ENCODE measurements at places on chromosomes 12 and 14. TPM values are rescaled to one million over a fixed set of nuclear protein-coding genes. Genes with fewer than 3 reads are reported as not detected.
A peak's percentile ranks its signal among the peaks of the same experiment; 100 is the strongest.

Gene CATSPERB
- not detected for total RNA-seq

GRCh38 chr14:71319666-71320065 is 412.4 kb downstream of the PCNX1 start:
- peak; percentile 23 for DNase-seq
- H3K27me3 ChIP-seq, result no peaks in the 10 kb centered on the region
- no peaks in the 10 kb centered on the region for H3K36me3 ChIP-seq
- H3K4me3 ChIP-seq, result peak overlapping the region; percentile 71

DNA sequence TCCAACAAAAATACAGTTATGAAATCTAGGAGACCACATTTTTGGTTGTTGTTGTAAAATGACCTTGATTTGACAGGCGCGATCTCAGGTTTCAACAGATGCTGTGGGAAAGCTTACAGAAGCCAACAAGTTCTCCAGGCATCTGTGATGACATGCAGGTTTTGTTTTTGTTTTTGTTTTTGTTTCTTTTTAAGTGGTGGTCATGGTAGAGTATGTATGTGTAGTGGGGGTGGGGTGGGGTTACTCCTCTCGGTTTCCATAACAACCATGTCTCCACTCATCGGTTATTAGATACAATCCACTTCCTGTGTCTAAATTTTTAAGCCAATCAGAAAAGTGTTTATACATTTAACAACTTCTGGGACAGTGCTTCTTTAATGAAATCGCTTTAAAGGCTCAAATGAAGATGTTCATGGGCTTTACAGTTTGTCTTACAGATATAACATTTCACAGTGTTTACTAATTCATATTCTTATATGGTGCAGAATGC is 199.9 kb upstream of the FOXN3 start:
- peak overlapping the region; percentile 93 for H3K4me3 ChIP-seq
- H3K27me3 ChIP-seq, result no peaks in the 10 kb centered on the region
- peak overlapping the region; percentile 79 for H3K27ac ChIP-seq
- H3K4me1 ChIP-seq, result peaks cover 42% of the 10 kb centered on the region

Gene MMP14
- total RNA-seq, result 91.8 TPM

- H3K27ac ChIP-seq, result no peak overlapping the region
- no peaks in the 10 kb centered on the region for H3K36me3 ChIP-seq
- H3K4me3 ChIP-seq, result no peak overlapping the region
- H3K27me3 ChIP-seq, result no peaks in the 10 kb centered on the region
- H3K4me1 ChIP-seq, result no peaks in the 10 kb centered on the region
Observed at GRCh38 chr14:34072921-34073320, 122.0 kb upstream of the EGLN3 start.

GRCh38 chr12:117047810-117048584 is 51.2 kb downstream of the TESC start:
- H3K4me1 ChIP-seq, result peaks cover 17% of the 10 kb centered on the region
- H3K36me3 ChIP-seq, result no peaks in the 10 kb centered on the region
- no peaks in the 10 kb centered on the region for H3K27me3 ChIP-seq
- no peak overlapping the region for H3K4me3 ChIP-seq
- no peak overlapping the region for H3K27ac ChIP-seq

DNA sequence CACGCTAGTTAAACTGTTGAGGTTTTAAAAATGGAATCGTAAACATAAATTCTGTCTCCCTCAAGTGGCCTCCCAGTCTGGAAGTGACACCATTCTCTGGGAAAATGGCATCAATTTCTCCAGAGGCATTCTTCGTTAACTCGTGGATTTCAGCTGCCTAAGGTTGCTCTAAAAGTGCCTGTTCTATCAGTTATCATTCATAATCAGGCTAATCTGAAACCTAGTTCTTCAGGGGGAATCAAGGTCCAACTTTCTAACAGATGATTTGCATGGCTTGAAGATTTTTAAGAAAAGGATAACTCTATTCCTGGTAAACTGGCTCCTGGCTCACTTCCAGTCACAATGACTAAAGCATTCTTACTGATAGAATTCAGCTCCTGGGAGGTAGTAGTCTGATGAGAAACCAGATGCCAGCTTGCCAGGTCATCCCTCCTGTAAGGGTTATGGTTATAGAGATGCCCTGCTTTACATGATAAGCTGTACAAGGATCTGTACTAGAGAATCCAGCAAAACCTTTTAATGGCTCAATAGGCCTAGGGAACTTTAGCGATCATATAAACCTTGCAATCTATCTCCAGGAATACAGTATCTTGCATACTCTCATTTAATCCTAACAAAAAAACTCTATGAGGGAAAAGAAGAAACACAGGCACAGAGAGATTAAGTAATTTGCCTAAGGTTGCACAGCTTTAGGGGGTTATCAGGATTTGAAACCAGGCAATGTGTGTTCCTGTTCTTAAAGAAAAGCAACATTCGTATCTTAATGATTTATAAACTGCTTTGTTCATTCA is 1.5 kb downstream of the L3HYPDH start:
- DNase-seq, result peak; percentile 76
- peaks cover 16% of the 10 kb centered on the region for H3K36me3 ChIP-seq
- peaks cover 29% of the 10 kb centered on the region for H3K4me1 ChIP-seq
- H3K27me3 ChIP-seq, result no peaks in the 10 kb centered on the region

Gene USP44
- total RNA-seq, result 2.8 TPM

Gene NEK9
- 77.1 TPM for total RNA-seq

- no peaks in the 10 kb centered on the region for H3K27me3 ChIP-seq
- H3K36me3 ChIP-seq, result no peaks in the 10 kb centered on the region
- no peak for DNase-seq
- no peak overlapping the region for H3K4me3 ChIP-seq
- peak overlapping the region; percentile 87 for H3K27ac ChIP-seq
Observed at GRCh38 chr12:123063535-123063934, 83.1 kb downstream of the ARL6IP4 start.

Gene DHRS2
- not detected for total RNA-seq

Gene ASIC1
- 0.79 TPM for total RNA-seq

GRCh38 chr12:57629897-57630471 is 3.0 kb downstream of the B4GALNT1 start:
- H3K27me3 ChIP-seq, result peaks cover 55% of the 10 kb centered on the region
- no peak overlapping the region for H3K4me3 ChIP-seq
- peaks cover 15% of the 10 kb centered on the region for H3K4me1 ChIP-seq

Gene GARIN6
- not detected for total RNA-seq

Gene YEATS4
- 57.9 TPM for total RNA-seq

Gene SUDS3
- total RNA-seq, result 66.8 TPM

Gene TIMM9
- total RNA-seq, result 30.3 TPM

DNA sequence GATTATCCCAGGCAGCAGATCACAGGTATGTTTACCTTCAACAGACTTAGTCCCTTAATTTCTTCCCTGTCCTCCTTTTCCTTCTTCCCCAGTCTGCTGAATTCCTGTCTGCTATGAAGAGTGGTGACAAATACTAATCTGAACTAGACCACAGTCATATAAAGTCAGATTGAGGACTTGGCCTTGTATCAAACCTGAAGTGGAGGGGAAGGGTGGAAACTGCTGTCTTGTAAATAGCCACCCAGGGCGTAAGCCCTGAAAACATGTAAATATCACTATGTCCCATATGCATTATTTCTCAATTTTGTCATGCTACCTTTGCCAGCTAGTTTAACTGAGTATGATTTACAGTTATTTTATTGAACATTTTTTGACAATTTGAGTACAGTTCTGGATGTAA is 368.0 kb downstream of the CCDC91 start:
- no peak for DNase-seq
- H3K27ac ChIP-seq, result no peak overlapping the region
- no peak overlapping the region for H3K4me3 ChIP-seq

Gene CLEC4C
- not detected for total RNA-seq

DNA sequence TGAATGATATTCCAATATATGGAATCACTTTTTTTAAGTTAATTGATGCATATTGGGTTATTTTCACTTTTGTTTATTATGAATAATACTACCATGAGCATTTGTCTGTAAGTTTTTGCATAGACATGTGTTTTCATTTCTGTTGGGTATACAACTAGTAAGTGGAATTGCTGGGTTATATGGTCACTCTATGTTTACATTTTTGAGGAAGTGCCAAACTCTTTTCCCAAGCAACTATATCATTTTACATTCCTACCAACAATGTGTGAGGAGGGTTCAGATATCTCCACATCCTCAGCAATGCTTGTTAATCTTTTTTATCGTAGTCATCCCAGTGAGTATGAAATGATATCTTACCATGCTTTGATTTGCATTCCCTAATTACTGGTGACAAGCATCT is 64.0 kb downstream of the MON2 start:
- no peaks in the 10 kb centered on the region for H3K36me3 ChIP-seq
- no peak overlapping the region for H3K4me3 ChIP-seq
- no peak for DNase-seq
- no peaks in the 10 kb centered on the region for H3K4me1 ChIP-seq
- H3K27me3 ChIP-seq, result no peaks in the 10 kb centered on the region

DNA sequence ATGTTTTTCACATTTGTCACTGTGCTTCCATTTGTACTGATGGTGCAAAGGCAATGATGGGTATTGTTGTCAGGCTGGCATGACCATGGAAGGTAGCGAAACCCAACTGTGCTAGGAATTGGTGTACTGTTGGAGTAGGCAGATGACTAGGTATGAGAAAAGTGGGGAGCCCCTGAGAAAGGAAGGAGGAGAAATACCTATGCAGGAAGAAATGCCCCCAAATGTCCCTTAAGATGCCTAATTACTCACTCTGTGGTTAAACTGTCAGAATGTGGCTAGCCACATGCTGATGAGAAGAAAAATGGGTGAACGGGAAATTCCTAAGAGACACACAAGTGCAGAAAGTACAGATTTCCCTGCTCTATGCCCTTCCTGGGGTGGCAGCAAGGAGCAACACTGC is 339.1 kb downstream of the TMEM132D start:
- H3K27me3 ChIP-seq, result no peaks in the 10 kb centered on the region
- DNase-seq, result no peak
- H3K4me1 ChIP-seq, result no peaks in the 10 kb centered on the region
- no peak overlapping the region for H3K4me3 ChIP-seq

DNA sequence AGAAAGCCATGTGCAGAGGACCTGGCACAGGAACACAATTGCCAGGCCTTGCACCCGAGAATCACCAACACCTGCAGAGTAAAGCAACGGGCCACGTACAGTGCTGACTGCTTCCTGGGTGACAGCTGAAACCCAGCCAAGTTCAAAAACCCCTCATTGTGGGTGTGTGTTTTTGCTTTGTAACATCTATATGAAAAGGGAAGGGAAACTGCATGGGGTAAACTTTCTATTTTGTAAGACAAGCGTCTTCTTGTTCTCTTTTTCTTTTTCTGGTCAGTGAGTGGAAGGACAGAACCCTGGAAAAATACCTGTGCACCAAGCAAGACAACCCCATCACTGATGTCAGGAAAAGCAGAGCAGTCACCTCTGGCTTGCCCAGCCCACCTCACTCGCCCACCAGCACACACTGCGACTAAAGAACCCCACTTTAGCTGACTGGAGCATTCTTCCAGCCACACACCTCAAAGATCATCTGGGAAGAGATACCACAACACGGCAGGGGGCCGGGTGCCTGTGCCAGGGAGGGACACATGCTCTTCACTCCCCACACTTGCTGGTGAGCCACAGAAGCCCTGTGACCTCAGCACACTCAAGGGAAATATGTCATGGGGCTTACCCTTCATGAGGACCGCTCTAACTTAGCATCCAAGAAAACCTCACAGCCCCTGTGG is 172.3 kb downstream of the NDUFA12 start:
- no peaks in the 10 kb centered on the region for H3K36me3 ChIP-seq
- DNase-seq, result no peak
- H3K4me1 ChIP-seq, result peaks cover 15% of the 10 kb centered on the region
- no peak overlapping the region for H3K27ac ChIP-seq
- no peaks in the 10 kb centered on the region for H3K27me3 ChIP-seq
- H3K4me3 ChIP-seq, result no peak overlapping the region

GRCh38 chr14:104294983-104295680 is 156.7 kb downstream of the KIF26A start:
- no peaks in the 10 kb centered on the region for H3K27me3 ChIP-seq
- no peaks in the 10 kb centered on the region for H3K4me1 ChIP-seq
- DNase-seq, result peak; percentile 0
- H3K27ac ChIP-seq, result no peak overlapping the region
- no peaks in the 10 kb centered on the region for H3K36me3 ChIP-seq

DNA sequence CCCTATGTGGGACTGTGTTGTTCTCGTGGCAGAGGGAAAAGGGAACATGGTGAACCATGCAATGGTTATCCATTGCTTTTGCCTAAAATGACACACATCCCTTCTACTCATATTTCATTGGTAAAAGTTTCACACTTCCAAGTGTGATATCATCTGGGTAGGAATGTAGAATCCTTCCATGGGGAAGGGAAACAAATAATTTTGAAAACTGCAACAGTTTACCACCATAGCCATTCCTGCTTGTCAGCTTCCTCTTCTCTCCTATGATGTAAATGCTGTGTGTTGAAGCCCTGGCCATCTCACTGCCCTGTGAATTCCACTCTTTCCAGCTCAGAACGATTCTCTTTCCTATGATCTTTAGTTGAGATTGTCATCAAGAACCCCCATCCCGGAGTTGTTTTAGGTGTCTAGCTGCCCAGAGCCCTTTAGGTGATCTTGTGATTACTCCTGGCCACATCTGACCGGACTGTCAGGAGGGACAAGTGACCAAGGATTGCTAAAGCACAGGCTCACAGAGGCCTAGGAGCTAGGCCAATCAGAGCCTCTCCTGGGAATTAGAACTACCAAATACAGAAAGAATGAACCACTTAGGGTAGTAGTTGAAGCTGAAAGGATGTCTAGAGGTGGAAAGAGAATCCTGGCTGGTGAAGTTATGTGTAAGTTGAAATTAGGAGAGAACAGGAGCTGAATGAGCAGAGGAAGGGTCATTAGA is 84.6 kb downstream of the VCPKMT start:
- DNase-seq, result no peak
- H3K27ac ChIP-seq, result no peak overlapping the region
- H3K4me1 ChIP-seq, result no peaks in the 10 kb centered on the region
- H3K4me3 ChIP-seq, result no peak overlapping the region
- H3K36me3 ChIP-seq, result no peaks in the 10 kb centered on the region
- H3K27me3 ChIP-seq, result no peaks in the 10 kb centered on the region

- no peaks in the 10 kb centered on the region for H3K27me3 ChIP-seq
- H3K4me1 ChIP-seq, result no peaks in the 10 kb centered on the region
- H3K4me3 ChIP-seq, result no peak overlapping the region
- no peak overlapping the region for H3K27ac ChIP-seq
- H3K36me3 ChIP-seq, result no peaks in the 10 kb centered on the region
- peak; percentile 68 for DNase-seq
Observed at GRCh38 chr12:105025890-105026289, 39.8 kb downstream of the NOPCHAP1 start.

Gene FKBP4
- total RNA-seq, result 29.8 TPM

Gene RNU6-8
- not detected for total RNA-seq

Gene PGF
- total RNA-seq, result 5.6 TPM

DNA sequence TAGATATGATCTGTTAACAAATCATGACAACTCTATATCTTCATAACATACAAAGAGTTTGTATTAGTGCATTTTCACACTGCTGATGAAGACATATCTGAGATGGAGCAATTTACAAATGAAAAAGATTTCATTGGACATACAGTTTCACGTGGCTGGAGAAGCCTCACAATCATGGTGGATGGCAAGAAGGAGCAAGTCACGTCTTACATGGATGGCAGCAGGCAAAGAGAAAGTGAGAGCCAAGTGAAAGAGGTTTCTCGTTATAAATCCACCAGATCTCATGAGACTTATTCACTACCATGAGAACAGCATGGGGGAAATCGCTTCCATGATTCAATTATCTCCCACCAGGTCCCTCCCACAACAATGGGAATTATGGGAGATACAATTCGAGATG is 157.6 kb downstream of the DUSP6 start:
- H3K4me3 ChIP-seq, result no peak overlapping the region
- H3K27me3 ChIP-seq, result no peaks in the 10 kb centered on the region
- no peaks in the 10 kb centered on the region for H3K36me3 ChIP-seq

Gene DTX1
- 20.0 TPM for total RNA-seq

Gene CLEC4D
- not detected for total RNA-seq

Gene FAM90A1
- total RNA-seq, result 0.68 TPM

Measured in adrenal gland (tissue), 19 donors.